ENCODE measurements at places on chromosomes 7 and 10. TPM values are rescaled to one million over a fixed set of nuclear protein-coding genes. Genes with fewer than 3 reads are reported as not detected.

- peak; percentile 29 for DNase-seq
Measured at GRCh38 chr10:110556969-110557601, 10.4 kb upstream of the SMC3 start.

- no peak for DNase-seq
Measured at GRCh38 chr7:95470452-95470851, 15.3 kb upstream of the ASB4 start.

The BTAF1 gene
- total RNA-seq, result 38.9 TPM

The IGF2BP3 gene
- 0.23 TPM for total RNA-seq

Data from ovary (tissue), 10 donors.